ENCODE measurements at places on chromosomes 16 and 17.

- no peak for DNase-seq
Observed at GRCh38 chr16:1787322-1788094, 4.7 kb downstream of the NUBP2 start.

- DNase-seq, result no peak
Observed at GRCh38 chr17:69117855-69118784, 23.6 kb downstream of the ABCA6 start.

DNA sequence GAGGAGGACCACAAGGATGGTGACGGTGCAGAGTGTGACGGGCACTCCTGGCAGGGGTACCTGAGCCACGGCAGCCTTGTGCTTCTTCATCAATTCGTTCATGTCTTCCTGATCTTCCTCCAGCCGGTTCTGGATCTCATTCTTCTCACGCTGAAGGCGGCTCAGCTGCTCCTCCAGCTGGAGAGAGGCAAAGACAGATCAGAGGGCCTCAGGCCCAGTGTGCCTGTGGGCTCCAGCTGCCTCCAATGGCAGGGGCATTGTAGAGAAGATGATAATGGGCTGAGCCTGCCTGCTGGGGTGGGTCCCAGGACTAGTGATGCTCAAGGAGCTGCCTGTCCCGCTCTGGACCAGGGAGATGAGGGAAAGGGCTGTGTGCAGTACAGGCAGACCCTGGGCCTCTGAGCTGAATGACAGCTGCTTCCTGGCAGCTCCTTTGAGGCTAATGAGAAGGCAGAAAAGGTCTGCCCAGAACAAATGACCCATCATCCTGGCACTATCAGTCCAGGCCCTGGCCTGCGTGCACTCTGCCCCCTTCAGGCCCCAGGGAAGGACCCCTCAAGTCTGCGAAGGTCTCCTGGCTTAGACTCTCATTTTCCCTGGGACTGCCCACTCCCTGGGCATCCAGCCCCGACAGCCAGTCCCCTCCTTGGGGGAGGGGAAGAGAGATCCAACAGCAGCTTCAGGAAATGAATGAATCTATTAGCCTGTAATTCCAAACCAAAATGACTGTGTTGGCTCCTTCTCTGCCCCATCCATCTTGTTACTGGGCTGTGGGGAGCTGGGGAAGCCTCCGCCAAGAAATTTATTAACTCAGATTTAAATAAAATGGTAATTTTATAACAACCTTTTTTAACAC lies 48.0 kb downstream of the PIPOX start:
- DNase-seq, result no peak

DNA sequence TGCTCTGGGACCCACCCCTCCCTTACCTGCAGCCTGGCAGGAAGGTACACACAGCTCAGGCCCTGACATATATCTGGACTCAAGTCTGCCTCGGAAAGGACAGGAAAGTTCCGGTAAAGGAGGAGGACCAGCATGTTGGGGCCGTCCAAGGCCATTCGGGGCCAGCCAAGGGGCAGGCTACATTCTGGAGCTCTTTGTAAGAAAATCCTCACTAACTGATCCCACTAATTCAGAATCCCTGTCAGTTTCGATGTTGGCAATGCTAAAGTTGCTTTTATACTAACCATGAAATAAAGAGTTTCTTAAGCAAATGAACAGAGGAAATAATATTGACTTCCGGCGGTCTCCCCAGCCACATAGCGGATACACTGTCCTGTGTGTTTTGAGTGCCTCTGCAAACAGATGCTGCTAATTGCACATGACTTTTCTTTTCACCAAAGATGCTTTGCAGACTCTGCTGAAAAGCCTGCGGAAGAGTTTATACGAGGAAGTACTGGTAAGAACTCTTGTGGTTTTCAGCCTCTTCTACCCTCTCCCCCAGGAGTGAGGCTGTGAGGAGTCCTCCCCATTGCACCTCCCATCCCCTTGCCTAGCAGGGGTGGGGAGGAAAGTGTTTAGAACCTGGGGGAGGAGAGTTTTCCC lies 54.8 kb downstream of the PLXDC1 start:
- DNase-seq, result no peak

DNA sequence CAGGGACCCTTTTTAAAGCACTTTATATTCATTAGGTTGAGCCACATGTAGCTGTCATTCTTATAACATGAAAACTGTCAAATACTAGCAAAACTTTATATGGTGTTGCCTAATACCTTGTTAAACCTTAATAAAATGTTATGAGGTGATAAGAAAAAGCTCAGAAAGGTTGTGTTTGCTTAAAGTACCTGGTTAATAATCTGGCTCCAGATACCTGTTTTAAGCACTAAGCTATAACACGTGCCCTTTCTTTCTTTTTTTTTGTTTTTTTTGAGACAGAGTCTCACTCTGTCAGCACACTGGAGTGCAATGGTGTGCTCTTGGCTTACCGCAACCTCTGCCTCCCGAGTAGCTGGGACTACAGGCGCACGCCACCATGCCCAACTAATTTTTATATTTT lies 58.9 kb upstream of the STAC2 start:
- no peak for DNase-seq

GRCh38 chr16:61780161-61780560 lies 256.1 kb downstream of the CDH8 start:
- no peak for DNase-seq

- DNase-seq, result no peak
Observed at GRCh38 chr16:3607634-3608033, 3.8 kb downstream of the SLX4 start.

- peak; percentile 18 for DNase-seq
Observed at GRCh38 chr17:20256144-20256543, 211.2 kb downstream of the LGALS9B start.

GRCh38 chr16:78389009-78389498 lies 289.6 kb downstream of the WWOX start:
- DNase-seq, result no peak

DNA sequence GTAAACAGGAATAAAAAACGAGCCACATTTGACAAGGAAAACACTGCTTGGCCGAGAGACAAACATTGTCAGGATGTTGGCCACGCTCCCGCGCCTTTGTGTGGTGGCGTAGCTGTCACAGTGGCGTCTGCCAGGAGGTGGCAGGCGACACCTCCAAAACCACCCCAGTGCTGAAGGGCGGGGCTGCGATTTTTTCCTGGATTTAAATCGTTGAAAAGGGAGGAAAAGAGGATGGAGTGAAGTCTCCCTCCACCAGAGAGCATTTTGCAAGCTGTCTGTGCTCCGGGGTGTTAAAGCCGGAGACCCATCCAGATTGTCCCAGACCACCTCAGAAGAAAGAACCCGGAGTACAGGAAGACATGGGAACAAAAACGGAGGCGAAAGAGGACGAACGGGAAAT lies 12.7 kb downstream of the MRM3 start:
- DNase-seq, result no peak

DNA sequence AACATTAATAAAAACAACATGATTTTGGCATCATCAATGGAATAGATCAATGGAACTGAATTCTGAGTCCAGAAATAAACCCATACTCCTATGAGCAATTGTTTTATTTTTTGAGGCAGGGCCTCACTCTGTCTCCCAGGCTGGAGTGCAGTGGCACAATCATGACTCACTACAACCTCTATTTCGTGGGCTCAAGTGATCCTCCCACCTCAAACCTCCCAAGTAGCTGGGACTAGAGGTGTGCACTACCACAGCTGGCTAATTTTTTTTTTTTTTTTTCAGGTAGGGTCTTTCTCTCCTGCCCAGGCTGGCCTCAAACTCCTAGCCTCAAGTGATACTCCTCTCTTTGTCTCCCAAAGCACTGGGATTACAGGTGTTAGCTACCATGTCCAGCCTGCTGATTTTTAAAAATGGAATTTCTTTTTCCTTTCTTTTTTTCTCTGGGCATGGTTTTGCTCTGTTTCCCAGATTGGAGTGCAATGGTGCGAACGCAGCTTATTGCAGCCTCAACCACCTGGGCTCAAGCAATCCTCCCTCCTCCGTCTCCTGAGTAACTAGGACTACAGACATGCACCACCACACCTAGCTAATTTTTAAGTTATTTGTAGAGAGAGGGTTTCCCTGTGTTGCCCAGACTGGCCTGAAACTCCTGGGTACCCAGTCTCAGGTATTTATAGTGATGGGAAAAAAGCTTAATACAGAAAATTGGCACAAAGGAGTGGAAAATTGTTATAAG lies 7.3 kb upstream of the PRDM7 start:
- no peak for DNase-seq

DNA sequence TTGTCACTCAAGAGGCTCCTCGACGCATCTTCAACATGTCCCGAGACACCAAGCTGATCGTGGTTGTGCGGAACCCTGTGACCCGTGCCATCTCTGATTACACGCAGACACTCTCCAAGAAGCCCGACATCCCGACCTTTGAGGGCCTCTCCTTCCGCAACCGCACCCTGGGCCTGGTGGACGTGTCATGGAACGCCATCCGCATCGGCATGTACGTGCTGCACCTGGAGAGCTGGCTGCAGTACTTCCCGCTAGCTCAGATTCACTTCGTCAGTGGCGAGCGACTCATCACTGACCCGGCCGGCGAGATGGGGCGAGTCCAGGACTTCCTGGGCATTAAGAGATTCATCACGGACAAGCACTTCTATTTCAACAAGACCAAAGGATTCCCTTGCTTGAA lies 101.0 kb downstream of the HS3ST2 start:
- DNase-seq, result no peak

DNA sequence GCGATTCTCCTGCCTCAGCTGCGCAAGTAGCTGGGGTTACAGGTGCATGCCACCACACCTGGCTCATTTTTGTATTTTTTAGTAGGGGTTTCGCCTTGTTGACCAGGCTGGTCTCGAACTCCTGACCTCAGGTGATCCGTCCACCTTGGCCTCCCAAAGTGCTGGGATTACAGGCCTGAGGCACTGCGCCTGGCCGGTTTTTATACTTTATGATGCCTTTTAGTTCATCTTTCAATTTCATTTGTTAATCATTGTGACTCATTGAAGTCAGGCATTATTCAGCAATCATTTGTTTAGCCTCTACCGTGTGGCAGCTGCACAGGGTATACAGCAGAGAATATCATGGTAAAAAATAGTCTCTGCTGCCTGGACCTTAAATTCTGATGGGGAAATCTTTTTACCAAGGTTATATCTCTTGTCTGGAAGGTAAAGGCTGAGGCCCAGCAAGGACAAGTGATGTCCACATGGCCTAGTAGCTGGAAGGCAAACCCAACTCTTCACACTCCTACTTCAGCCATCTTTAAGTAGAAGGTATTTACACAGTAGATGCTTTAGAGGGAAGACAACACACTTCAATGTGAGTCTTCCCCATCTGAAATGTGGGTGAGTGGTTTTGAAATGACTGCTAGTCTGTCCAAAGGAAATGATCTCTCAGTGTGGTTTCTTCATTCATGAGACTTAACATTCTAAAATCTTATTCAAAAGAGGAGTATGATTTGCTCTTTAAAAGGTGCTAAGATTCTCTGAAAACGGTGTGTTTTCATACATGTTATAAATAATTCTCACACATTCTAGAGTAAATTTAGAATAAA lies 2.4 kb downstream of the PRPSAP2 start:
- DNase-seq, result no peak

- no peak for DNase-seq
Observed at GRCh38 chr16:9898555-9898954, 283.7 kb downstream of the GRIN2A start.

- DNase-seq, result no peak
Observed at GRCh38 chr17:36069136-36069535, 5.1 kb downstream of the CCL18 start.

DNA sequence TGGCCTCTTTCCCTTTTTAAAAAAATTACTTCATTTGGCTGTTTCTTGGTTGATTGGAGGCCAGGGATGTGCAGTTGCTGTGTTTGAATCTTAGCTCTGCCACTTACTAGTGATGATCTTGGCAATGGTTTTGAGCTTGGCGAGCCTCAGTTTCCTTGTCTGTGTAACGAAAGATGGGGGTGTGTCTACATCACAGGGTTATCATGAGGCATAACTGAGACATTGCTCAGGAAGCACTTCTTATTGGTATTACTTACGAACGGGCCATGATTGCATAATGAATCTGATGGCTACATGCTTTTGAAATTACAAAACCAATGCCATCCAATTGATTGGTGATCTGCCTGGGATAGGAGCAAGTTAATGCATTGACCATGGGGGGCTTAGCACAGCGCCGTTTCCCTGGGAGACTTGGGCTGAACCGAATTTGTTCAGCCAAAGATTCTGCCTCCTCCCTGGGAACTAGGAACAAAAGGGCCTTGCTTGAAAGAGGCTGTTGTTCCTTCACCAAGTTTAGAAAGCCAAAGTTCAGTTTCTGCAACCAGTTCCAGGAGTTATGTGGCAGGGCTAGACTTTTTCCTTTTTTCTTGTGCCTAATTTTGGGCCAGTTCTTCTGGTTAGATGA lies 21.9 kb downstream of the CMIP start:
- DNase-seq, result no peak

DNA sequence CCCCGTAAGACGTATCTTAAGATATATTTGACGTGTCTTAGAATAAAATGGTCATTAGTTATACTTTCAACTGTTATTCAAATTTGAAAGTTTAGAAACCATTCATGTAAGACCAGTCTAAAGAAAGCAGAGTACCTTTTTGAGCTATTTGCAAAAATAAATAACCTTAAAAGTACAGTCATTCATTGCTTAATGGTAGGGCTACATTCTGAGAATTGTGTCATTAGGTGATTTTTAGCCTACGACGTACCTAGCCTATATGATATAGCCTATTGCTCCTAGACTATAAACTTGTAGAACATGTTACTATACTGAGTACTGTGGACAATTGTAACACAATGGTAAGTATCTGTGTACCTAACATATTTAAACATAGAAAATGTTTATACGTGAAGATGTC lies 139.2 kb downstream of the PHKB start:
- no peak for DNase-seq

DNA sequence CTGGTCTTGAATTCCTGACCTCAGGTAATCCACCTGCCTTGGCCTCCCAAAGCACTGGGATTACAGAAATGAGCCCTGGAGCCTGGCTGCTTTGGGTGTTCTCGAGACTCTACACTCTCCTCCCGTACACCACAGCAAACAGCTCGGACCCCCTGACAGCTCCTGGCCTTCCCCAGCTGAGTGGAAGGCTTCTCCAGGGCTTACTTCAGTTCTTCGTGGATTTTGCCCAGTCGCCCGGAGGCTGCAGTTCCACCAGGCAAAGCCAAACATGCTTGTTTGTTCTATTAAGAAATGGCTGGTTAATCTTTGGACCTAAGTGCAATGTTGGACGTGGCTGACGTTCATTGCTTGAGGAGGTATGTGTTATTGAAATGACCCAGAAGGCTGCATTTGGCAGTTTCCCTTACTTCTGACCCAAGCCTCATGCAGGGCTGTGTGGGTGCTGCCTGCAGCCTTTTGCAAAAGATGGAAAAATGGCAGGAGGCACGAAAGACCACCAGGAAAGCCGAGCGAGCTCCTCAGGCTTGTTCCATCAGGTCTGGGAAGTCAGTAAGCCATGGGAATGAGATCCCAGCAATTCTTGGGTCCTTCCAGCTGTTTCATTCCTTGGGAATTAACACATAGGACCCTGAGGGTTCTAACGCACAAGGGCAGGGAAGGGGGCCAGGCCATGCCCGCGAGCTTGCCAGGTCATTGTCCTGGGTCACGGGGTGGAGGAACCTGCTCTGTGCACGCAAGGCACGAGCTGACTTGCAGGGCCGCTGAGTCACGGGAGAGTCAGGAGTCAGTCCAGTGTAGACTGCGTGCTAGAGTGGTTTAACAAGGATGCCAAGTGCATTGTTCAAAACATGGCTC lies 23.9 kb upstream of the KLHDC4 start:
- DNase-seq, result no peak

GRCh38 chr16:81491541-81492188 lies 47.1 kb downstream of the CMIP start:
- no peak for DNase-seq

All from D721Med (cell line).